ENCODE measurements at places on chromosomes 2 and 18.

DNA sequence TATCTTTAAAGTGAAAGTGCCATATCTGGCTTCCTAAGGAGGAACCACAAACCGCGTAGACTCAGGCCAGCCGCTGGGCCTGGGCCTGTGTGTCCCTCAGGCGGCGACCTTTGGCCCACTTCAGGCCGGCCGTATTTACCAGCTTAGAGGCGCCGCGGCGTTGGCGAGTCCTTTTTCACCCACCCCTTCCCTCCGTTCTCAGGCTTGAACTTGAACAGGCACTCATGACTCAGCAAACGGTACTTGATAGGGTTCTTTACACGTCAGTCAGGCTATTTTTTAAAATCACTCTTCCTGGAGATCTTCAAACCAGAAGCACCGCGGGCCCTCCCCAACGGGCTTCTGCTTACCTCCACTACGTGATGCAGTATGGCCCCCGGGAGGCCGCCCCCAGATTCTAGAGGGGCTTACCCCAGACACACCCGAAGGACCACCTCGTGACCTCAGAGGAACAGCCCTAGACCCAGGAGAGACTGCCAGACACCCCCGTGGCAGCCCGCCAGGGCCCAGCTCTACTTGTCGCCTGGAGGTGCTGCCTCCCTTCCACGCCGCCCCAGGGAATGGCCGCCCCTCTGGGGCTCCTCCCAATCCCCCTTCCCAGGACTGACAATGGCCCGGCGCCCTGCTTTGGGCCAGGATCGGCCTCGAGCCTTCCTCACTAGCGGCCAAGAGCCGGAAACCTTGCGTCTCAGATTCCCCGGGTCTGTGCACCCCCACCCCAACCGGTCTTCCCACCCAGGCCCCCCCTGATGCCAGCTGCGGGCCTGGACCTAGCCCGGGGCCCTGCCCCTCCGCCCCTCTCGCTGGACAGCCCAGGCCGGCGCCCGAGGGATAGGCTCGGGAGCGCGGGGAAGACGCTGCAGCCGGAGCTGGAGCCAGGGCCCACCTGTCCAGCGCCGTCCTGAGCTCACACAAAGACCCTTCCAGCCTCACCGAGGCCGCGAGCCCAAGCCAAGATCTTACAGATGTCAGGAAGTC is 33.8 kb upstream of the IMPA2 start:
- DNase-seq, result peak; percentile 89

- DNase-seq, result no peak
Observed at GRCh38 chr2:26778507-26778906, 7.3 kb upstream of the CENPA start.

DNA sequence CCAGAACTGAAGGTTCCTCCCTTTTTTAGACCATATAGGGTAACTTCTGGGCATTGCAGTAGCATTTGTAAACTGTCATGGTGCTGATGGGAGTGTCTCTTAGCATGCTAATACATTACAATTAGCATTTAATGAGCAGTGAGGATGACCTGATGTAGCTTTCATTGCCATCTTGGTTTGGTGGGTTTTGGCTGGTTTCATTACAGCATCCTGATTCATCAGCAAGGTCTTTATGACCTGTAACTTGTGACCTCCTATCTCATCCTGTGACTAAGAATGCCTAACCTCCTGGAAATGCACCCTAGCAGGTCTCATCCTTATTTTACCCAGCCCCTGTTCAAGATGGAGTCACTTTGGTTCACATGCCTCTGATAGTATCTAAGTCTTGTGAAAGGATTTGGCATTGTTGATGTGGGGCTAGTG is 159.0 kb downstream of the TMX3 start:
- DNase-seq, result no peak

DNA sequence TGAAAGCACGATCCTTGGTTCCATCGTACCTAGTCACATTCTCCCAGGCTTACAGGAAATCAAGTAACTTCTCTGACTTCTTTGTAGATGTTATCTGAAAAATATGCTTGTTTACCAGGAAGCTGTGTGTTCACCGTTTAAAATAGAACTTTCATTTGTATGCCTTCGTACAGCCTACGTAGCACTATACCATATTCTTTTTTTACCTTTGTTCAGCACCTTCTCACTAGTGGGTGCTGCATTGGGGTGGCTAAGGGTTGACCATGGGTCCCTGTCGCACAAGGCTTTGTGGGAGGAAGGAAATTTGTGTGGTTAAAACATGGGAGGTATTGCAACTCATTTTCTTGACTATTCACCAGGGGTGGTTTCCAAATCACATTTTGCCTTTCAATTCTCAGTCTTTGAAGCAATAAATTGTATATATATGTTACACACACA is 16.6 kb downstream of the MALT1 start:
- DNase-seq, result no peak

- DNase-seq, result no peak
Observed at GRCh38 chr2:128172191-128172590, 81.2 kb downstream of the UGGT1 start.

All from astrocyte of the cerebellum (primary cell).